ELR (cell line): ENCODE measurements at places on chromosomes 13 and 19.
A peak's percentile ranks its signal among the peaks of the same experiment; 100 is the strongest.

DNA sequence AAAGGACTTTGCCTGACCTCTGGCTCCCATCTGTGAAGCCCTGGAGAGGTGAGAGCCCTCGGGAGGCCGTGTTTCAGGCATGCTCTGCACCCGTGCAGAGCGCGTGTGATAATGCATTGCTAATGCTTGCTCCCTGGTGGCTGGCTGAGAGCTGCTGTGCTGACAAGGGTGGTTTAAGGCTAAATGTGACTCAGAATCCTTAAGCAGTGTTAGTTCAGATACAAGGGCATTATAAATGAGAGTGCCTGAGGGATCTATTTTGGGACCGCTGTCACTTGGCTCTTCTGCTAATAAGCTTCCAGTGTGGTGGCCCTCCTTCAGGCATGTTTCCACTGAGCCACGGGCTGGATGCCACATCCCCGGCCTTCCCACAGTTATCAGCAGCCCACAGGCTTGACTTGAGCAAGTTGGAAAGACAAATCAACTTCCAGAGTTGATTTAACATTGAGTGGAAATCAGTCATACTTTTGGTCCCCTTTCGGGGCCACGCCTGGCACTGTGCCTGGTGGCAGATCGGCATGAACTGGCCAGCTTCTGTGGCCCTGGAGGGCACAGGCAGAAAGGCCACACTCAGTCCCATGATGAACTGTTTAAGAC is 17.0 kb downstream of the ALOX5AP start:
- peak; percentile 38 for DNase-seq

GRCh38 chr19:15562861-15563260 is 52.2 kb upstream of the CYP4F8 start:
- no peak for DNase-seq

GRCh38 chr19:46992699-46993535 is 26.7 kb upstream of the NPAS1 start:
- DNase-seq: no peak

DNA sequence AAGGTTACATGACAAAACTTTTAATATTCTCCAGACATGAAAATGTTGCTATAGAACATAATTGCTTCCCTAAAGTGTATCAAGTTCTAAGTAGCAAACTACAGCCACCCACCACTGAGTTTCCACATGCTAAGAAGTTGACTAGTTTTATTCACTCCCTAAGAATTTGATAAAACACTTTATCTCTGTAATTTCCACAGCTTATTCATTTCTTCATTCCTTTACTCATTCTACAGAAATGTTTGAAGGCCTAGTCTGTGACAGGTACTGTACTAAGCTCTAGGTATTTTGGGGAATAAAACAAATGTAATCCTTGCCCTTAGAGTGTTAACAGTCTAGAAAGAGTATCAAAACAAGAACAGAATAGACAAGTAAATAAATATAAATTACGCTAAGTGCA is 101.8 kb upstream of the DIAPH3 start:
- no peak for DNase-seq

- peak; percentile 74 for DNase-seq
Measured at GRCh38 chr19:55484593-55485438, at the start of gene NAT14. Gene NAT14 (plus strand): TSS chr19:55485188. CDS start chr19:55485709, 521 bp downstream.

DNA sequence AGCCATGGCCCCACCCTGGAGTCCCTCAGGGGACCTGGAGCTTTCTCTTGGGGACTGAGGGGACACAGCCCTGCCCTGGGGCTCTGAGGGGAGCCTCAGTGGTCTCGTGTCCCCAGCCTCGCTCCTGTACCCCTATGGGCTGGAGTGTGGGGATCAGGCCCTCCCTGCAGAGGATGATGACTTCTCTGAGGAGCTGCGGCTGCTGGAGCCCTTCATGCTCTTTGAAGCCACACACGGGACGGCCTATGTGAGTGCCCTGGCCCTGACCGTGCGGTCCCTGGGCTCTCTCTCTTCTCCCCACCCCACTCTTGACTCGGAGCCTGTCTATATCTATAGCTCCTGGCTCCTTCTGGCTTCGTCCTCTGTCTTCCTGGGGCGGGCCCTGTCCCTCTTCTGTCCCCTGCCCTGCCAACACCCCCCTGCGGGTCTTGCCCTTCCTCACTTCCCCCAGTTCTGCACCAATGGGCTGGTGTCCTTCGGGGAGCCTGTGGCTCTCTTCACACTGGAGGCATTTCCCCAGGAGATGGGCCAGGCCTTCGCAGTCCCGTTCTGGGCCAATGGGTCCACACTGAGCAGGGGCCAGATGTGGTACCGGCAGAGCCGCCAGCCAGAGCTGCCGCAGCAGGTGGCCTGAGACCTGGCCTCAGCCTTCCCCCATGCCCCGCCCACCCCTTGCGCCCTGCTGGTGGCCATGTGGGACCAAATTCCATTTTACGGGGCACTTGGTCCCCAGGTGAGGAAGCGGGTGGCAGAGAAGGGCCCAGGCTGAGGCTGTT is 33.1 kb downstream of the HPN start:
- DNase-seq: no peak

GRCh38 chr13:33863188-33863789 is 45.3 kb downstream of the RFC3 start:
- DNase-seq: no peak

DNA sequence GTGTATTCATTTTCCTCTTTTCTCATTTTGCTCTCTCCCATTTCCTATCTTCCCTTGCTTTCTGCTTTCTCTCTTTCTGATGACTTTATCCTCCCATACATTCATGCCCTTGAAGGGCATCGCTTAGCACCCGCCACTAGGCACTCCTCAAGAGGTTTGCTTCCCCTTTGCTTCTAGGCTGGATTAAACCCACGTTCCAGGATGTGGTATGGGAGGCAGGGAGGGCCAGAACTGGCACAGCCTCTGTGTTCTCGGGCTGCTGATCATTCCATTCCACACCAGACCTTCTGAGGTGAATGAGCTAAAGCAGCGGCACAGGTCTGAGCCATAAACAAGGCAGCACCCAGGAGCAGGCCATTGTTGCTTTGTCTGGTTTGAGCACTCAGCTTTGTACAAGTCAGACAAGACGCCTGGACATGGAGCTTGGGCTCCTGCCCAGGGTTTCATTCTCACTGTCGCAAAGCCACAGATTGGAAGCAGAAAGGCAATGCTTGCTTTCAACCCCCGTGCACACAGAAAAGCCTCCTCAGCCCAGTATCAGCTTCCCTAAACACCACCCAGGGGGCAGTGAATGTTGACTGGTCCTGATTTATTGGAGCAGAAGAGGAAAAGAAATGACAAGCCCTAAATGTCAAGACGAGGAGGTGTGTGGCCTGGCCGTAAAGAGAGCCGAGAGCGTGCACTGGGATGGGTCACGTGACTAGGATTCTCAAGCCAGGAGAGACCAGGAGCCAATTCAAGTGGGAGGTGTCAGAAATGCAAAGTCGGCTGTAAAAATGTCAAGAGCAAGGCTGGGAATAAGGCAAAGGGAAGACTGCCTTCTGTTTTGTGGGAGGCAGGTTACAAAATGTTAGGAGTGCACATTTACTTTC is 218.0 kb upstream of the SERP2 start:
- no peak for DNase-seq

DNA sequence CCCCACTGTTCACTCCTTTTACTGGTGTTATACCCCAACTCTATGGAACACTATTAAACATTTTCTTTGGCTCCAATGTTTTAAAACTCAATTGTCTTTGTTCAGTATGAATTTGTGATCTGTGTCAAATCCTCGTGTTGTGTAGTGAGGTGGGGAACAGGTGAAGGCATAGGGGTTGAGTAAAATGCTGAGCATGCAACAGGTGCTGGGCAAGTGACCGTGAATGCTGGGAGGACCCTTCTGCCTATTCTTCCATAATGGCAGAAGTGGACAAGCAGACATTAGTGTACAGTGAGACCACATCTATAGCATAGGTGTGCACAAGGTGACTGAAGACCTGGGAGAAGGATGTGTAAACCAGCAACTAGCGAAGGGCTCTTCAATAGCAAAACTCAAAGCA is 1188.0 kb downstream of the UQCRFS1 start:
- no peak for DNase-seq

DNA sequence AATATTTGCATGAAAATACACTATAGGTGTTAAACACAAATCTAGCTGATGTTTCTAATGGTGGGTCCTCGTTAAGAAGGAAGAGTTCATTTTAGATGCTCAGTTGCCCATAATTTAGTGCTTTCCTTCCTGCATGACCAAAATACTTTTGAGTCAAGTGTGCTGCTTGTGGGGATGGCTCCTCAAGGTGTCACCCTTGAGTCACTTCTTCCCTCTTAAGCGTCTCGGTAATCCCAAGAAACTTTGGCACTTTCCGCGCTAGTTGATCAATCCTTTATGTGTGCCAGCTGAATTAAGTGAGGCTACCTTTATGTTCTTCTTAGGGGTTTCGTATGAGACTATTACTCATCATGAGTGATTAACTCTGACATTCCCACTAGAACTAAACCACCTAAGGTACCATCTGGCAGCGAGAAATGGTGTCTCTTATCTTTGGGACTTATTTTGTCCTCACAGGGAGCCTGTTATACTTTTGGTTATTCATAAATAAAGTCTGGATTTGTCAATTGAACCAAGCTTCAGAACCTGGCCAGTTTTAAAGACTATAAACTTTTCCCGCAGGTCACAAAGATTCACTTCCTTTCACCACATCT is 106.8 kb downstream of the NHLRC3 start:
- DNase-seq: peak; percentile 68

- no peak for DNase-seq
Measured at GRCh38 chr13:113879017-113879416, 15.1 kb upstream of the GAS6 start.

DNA sequence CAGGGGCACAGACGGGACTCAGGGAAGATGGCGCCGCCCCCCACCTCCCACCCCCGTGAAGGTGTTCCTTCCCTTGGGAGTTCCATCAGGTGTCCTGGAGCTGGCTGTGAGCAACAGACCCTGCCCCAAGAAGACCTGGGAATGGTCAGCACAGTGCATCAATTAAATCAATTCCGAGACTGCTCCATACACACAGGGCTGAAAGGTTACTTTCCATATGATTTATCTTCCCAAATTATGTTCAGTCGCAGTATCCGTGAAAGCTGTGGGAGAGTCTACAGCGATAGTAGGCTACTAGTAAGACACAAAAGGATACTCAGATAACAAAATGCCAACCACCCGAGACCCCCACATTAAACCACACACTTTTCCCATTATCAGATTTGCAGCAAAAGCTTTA is 71.8 kb upstream of the PABPC3 start:
- DNase-seq: no peak

DNA sequence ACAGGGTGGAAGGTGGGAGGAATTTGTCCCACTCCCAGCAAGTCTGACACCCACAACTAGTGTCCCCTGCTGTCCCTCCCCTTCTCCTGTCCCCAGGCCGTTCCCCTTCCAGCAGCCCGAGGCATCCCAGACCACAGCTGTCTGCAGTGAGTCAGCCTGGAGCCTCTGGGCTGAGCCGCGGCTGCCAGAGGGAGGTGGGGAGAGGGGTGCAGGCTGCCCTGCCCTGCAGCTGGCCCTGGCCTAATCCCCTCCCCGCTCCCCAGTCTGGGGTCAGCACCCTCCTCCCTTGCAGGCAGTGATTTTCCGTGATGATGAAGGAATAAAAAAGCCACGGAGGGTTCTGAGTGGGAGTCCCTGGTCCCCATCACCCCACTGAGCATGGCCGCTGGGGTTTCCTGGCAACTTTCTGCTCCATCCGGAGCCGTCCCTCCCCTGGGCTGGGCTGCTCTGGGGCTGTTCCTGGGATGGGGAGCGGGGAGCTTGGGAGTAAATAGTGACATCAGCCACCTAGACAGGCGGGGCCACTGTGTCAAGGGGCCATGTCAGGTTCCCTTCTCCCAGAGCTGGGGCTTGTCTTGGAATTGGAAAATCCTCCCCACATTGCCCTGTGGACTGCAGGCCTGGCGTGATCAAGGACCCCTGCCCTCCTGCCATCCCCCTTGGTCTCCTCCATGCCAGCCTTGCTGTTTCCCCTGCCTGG is 16.8 kb downstream of the SPC24 start:
- peak; percentile 86 for DNase-seq

DNA sequence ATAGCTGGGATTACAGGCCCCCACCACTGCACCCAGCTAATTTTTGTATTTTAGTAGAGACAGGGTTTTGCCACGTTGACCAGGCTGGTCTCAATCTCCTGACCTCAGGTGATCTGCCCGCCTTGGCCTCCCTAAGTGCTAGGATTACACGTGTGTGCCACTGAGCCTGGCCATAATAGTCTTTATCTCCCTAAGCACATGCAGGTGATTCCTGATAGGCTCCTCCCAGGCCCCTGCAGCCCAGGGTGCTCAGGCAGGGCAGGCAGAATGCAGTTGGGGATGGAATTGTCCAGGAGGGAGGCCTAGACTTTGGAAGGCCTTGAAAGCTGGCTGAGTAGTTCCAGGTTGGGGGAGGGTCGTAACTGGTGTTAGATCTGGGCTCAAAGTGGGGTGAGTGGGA is 8.5 kb downstream of the ZNF526 start:
- no peak for DNase-seq

GRCh38 chr13:65830411-65831205 is 1399.5 kb downstream of the PCDH9 start:
- no peak for DNase-seq

- no peak for DNase-seq
Measured at GRCh38 chr19:8129061-8129618, 20.3 kb downstream of the FBN3 start.

DNA sequence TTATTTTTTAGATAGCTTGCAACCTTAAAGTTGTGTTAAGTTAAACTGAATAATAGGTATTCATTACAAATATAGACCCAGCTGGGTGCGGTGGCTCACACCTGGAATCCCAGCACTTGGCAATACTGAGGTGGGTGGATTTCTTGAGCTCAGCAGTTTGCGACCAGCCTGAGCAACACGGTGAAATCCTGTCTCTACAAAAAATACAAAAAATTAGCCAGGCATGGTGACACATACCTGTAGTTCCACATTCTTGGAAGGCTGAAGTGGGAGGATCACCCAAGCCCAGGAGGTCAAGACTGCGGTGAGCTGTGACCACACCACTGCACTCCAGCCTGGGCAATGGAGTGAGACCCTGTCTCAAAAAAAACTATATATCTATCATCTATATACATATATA is 386.5 kb downstream of the PCDH17 start:
- no peak for DNase-seq

- peak; percentile 17 for DNase-seq
Measured at GRCh38 chr13:66855131-66855530, 375.0 kb downstream of the PCDH9 start.

DNA sequence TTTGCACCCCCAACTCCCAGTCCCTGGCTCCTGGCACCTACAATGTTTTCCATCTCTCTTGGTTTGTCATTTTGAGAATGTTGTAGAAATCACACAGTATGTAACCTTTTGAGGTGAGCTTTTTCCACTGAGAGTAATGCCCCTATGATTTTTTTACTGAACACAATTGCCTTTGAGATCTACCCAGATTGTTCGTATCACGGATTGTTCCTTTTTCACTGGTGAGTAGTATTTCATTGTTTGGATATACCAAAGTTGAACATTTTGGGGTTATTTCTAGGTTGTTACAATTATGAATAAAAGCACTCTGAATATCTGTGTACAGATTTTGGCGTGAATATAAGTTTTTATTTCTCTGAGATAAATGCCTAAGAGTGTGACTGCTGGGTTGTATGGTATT is 17.7 kb upstream of the ANKRD10 start:
- DNase-seq: no peak
